Hematopoietic multipotent progenitor cell treated with erythropoietin and hydrocortisone succinate and interleukin-3 and kit ligand, for 17 days (in vitro differentiated cells): ENCODE measurements at places on chromosomes 12 and 14.

DNA sequence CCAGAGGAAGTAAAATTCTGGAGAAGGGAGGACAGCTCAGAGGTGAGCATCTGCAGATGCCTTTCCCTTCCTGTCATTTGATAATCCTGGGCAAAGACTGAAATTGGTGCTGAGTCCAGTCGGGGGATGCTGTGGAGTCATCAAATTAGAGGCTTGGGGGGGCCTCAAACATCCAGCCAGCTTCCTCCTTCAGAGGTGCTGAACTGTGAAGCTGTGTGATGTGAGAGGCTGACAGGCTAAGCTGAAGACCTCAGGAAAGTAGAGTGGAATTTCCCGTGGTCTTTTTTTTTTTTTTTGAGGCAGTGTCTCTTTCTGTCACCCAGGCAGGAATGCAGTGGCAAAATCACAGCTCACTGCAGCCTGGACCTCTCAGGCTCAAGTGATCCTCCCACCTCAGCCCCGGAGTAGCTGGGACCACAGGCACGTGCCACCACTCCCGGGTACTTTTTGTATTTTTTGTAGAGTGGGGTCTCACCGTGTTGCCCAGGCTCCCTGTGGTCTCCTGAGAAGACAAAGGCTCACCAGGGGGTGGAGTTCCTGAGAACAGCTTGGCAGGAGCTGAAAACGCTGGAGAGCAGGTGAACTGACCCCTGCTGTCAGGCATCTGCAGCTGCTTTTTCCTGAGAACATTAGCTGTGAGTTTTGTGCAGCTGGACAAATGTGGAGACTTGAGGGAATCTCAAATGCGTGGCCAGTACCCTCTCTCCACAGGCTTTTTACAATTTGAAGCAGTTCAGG lies 6.1 kb upstream of the TCL1B start:
- no peak for DNase-seq

DNA sequence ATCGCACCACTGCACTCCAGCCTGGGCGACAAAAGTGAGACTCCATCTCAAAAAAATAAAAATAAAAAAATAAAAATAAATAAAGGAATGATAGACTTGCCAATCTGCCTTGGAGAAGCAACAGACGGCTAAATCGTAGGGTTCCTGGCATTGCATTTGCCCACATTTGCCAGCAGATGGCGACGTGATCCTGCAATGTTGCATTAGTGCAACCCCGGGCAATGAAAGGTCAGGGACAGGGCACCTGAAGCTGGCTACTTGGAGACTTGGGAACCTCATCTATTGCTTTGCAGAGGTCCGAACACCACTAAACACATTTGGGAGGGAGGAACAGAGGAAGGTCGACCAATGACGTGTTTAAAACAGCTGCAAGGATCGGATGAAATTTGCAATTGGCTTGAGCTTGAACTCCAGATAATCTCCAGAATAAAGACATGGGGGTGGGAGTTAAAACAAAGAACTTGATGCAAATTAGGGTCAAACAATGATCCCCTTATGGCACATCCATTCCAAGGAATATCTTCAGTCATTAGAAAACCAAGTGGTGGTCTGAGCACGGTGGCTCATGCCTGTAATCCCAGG lies 34.6 kb downstream of the SPRING1 start:
- DNase-seq = peak; percentile 75

GRCh38 chr12:57395121-57395520 lies 35.7 kb downstream of the R3HDM2 start:
- no peak for DNase-seq

DNA sequence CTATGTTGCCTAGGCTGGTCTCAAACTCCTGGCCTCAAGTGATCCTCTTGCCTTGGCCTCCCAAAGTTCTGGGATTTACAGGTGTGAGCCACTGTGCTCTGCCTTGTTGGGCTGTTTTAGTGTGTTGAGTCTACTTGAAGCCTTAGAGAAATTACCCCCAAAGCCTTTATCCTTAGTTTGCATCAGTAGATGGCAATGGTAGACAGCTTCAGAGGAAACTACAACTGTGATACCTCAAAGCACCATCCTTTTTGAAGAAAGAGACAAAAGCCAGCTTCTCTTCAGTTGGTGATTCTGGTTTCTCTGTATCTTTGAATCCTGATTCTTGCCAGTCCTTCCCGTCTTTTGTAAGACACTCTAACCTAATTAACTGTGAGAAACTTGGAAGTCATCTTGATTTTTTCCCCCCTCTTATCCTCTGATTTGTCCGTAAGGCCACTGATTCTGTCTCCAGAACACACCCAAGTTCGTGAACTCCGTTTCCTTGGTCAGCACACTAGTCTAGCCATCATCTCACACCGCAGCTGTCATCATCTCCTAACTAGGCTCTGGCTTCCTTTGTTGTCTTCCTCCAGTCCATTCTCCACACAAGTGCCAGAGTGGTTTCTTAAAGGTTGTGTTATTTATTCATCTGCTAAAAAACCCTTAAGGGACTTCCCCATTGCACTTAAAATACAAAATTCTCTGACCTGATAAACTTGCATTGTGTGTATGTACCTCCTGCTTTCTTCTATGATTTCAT lies 20.2 kb downstream of the ATP2A2 start:
- no peak for DNase-seq

DNA sequence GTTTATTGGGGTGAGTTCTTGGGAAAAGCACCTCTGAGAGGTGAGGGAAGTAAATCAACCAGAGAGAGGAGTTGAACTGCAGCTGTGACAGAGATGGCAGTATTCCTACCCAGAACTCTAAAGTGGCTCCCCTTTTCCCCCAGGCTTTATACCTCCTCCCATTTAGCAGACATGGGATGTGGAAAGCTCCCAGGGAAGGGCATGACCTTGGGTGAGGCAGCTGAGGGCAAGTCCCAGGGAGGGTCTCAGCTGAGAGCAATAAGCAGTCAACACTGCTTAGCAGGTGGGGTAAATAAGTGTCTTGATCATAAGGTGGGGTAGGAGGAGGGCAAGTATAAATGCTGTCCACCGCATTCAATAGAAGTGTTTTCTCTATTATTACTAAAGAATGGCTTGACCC lies 143.0 kb downstream of the AKAP6 start:
- no peak for DNase-seq

DNA sequence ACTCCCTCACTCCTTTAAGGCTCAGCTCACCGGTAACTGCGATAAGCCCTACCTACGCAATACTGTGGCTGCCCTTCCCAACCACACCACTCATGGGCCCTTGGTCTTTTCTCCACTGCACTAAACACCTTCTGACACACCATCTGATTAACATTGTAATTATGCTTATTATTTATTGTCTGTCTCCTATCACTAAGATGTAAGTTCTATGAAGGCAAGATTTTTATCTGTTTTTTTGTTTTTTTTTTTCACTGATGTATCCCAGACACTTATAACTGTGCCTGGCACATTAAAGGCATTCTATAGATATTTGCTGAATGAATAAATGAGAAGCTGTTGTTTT lies 34.2 kb upstream of the PYGL start:
- DNase-seq = no peak

DNA sequence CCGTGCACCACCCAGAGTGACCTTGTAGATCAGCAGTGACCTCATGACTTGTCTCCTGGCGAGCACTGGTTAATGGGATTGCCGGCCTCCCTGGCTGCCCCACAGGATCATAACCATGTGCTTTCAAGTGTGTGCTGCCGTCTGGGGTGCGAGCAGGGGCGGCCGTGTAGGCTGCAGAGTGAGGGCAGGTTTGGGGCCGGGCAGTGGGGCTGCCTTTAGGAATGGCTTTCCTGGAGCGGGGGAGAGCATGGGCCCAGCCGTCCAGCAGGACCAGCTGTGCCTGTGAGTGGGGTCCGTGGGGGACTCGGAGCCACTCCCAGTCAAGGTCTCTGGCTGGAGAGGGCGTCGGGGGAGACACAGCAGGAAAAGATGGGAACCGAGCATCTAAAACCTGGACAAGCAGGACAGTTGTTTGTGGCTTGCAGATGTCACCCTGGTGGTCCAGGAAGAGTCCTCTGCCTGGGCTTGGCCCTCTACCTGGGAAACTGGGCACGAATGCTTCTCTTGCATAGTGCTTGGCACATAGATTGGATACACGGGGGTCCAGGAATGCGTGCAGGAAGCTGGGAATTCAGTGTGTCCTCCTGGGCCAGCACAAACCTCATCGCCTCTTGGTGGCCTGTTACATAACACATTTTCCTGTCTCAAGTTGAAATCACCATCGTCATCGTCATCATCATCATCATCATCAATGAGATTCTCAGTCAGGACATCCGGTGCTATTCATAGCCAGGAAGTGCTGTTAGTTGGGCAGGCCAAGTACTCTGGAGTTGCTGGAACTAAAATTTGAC lies 96.0 kb downstream of the ADGRD1 start:
- no peak for DNase-seq
